ENCODE measurements at places on chromosomes 1 and 21.
A peak's percentile ranks its signal among the peaks of the same experiment; 100 is the strongest.

- DNase-seq: no peak
Observed at GRCh38 chr21:38590449-38591217, 92.4 kb upstream of the ERG start.

DNA sequence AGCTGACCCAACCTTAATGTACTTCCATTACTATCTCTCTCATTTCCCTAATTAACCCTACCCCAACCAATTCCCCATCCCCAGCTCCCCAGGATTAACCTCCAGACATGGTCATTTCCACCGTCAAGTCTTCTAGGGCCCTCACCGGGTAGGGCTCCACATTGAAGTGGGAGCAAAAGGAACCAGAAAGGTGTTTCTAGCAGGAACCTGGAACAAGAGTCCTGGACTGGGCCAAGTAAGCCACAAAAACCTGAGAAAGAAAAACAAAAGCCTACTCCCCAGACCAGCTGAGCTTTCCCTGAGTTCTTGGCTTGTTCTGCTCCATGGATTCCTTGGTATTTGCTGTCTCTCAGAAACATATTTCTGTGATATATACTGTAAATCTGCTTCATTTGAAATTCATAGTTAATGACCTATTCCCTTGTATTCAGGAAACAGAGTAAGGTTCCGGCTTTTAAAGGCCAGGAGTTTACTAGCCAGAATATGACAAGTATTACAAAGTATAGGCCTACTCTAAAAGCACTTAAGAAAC lies 58.4 kb downstream of the SYF2 start:
- no peak for DNase-seq

DNA sequence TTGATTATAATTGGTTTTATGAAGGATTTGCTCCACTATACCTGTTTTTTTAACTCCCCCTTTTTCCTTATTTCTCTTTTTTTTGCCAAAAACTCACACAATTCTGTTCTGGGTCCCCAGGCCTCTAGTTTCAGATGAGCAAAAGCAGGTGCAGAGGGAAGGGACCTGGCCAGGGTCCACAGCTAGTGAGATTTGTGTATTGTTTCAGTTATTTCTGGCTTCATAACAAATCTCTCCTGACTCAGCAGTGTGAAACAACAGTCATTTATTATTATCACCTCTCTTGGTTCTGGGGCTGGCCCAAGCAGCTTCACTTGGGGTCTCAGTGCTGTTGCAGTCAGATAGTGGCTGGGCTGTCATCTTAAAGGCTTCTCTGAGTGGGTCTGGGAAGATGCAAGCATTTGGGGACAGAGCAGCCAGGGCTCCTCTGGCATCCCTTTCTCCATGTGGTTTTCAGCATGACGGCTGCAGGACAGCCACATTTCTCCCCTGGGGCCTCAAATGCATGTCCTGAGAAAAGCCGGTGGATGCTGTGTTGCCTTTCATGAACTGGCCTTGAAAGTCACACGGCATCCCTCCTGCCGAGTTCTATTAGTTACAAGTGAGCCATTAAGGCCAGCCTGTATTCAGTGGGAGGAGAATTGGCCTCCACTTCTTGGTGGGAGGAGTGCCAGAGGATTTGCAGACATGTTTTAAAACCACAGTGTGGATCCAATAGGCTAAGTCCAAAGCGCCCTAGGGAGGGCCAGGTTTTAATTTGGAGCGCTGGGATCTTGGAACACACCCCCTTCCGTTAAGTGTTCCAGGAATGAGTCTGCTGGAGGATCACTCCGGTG lies 137.1 kb downstream of the CAMTA1 start:
- peak; percentile 78 for DNase-seq

DNA sequence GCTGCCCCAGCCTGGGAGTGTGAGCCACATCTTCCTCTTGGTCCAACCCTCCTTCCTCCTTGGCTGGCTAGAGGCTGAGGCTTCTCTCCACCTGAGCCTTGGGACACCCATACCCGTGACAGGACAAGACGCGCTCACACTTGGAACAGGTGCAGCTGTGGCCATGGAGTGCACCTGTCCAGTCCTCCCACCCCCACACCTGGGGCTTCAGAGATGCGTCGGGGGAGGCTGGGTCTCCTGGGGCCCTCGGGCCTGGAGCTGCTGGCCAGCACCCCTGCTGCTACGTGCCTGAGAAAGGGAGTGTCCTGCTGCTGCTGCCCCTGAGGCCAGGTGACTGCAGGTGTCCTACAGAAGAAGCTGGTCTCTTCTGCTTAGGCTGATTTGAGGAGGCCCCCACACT lies 37.0 kb upstream of the TMEM52 start:
- peak; percentile 0 for DNase-seq

DNA sequence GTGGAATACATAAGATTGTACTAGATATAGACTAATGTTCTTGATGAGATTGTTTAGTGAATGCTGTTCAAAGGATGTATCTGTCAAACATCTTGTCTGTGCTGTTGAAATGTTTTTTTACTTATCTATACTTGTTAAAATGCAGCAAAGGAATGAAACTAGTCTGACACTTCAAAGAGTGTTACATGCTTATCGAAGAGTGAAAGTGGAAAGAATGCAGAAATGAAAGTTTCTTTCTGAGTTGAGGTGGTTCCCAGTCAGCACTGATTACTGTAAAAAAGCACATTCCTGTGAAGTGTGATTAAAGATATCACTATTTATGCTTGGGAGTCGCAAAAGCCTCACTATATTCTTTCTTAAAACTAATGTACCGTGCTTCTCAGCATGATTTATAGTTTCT lies 1225.2 kb downstream of the NCAM2 start:
- no peak for DNase-seq

DNA sequence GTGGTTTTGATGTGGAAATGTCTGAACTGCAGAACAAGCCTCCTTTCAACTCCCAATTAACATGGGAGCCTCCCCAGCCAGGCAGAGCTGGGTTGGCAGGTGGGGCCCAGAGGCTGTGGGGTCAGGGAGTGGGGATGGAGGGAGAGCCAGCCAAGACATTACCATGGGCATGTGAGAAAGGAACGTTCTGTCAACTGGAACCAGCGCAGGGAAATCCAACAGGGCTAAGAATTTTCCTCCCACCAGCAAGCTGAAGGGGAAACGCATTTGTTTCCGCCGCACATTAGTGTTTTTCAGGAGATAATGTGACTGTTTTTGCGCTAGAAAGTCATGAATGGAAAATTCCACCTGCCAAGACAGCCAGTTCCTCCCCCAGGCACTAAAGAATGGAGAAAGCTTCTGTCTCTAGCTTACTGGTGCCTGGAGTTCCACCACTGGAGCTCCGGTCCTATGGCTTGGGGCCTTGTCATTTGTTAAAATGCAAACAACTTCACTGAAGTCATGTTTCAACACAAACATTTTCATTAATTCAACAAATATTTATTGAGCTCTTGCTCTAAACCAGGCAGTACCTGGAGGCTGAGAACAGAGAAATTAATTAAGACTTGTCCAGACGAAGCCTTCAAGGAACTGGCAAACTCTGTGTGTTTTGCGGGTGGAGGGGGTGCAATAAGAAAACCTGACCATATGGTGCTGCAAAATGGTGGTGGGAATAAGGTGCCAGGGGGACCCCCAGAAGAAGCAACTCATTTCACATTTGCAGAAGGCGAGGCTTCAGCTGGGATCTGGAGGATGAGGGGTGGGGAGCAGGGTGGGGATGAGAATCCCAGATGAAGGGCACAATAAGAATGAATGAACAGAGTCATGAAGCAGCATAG lies 305.1 kb downstream of the MATN1 start:
- no peak for DNase-seq

DNA sequence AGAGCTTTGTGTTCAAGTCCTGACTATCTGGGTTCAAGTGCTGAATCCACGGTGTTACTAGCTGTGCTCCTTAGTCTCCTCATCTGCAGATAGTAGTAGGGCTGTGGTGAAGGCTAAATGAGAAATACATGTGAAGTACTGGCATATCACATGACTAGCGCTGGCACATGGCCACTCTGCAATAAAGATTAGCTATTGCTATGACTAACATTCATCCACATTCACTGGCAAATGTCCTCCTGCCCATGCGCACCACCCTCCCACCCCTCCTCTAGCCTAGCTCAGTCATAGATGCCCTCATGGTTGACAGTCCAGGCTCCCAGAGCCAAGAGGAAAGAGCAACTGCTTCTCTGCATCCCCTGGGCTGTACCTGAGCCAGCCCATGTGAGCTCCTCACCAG lies 8.5 kb upstream of the COL8A2 start:
- DNase-seq: peak; percentile 7

DNA sequence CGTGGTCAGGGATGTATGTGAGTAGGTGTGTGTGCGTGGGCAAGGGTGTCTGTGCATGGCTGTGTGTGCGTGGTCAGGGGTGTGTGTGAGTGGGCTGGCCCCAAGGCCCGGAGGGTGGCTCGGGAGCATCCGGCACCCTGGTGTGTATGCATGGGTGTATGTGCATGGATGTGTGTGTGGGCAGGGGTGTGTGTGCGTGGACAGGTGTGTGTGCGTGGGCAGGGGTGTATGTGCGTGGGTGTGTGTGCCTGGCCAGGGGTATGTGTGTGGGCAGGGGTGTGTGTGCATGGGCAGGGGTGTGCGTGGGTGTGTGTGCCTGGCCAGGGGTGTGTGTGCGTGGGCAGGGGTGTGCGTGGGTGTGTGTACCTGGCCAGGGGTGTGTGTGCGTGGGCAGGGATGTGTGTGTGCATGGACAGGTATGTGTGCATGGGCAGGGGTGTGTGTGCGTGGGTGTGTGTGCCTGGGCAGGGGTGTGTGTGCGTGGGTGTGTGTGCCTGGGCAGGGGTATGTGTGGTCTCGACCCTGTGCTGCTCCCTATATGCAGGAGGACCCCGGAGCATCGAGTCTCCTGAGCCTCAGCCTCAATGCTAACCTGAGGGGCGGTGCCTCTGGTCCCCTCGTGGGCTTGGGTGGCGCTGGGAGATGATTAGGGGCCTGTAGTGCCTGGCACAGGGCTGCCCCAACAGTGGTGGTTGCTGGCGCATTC lies 16.3 kb downstream of the ARHGEF16 start:
- DNase-seq: no peak

GRCh38 chr1:21301794-21302440 lies 11.7 kb upstream of the ECE1 start:
- DNase-seq: peak; percentile 13

- peak; percentile 31 for DNase-seq
Observed at GRCh38 chr1:9861360-9861759, 37.6 kb upstream of the CLSTN1 start.

GRCh38 chr21:36235058-36235582 lies 78.5 kb downstream of the DOP1B start:
- no peak for DNase-seq

- no peak for DNase-seq
Observed at GRCh38 chr21:41920476-41920875, 33.3 kb downstream of the C2CD2 start.

DNA sequence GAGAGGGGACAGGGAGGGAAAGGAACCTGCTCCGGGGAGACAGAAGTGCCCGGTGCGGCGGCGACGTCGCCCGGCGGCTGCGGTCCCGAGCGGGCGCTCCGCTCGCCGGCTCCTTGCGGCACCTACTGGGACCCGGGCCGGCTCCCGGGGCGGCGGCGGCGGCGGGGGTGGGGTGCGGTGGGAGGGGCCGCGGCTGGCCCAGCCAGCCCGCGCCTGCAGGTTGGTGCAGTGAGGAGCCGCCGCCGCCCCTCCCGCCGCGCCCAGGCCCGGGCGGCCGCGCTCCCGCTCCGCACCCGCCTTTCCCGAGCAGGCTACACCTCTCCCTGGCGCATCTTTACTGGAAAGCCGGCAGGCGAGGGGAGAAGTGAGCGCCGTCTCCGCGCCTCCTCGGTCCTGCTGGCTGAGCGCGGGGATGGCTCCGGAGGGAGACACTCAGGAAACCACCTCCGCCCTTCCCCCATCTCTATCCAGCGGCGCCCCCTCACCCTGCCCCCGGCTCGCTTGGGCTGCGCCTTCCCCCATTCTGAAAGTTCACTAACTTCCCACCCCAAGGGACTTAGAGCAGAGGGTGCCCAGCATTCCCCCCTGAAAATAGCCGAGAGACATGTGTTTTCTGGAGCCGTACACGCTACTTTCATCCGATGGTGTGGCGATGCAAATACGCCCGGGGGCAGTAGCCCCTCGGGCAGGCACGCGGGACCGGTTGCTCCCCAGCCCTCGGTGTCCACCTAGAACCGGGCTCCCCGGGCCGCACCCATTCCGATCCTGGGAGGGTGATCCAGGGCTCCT lies at the start of gene PLD5:
TSS of gene PLD5 (minus strand) at position 127 of the 789 bp plus-strand sequence.
- peak; percentile 74 for DNase-seq

DNA sequence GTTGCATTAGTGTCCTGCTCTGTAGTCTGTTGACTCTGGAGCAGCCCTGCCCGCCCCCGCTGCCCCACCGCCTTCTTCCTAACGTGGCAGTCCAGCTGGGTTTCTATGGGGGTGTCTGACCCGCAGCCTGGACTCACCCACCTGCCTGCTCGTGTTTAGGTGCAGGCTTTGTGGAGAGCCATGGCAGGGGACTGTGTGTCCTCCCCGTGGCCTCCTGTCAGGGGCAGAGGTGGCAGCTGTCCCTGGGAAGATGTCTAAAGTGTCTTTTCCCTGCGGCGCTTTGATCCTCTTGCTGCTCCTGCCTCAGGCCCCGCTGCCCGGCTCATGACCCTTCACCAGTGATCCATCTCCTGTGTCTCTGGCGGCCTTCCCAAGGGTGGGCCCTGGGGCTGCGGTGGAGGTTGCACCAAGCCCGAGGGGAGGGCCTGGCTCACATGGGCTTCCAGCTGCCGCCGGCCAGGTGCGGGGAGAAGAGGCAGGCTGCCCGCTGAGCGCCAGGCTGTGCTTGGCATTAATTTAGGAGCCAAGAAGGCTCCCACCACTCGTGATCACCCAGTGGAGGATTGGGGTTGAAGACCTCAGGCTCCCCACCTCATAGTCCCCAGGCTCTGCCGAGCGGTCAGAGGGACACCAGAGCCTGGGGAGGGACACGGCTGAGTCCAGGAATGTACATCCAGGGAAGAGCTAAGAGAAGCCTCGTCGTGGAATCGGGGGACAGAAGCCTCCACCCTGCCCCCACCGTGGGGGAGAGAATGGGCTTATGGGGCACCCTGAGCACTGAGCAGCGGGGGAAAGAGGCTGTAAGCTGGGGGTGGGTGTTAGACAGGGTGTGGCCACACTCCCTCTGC lies 44.1 kb downstream of the COL18A1 start:
- DNase-seq: peak; percentile 53
